Thoracic aorta (tissue), 2 donors: ENCODE measurements at places on chromosomes 7 and 10. TPM values are rescaled to one million over a fixed set of nuclear protein-coding genes. Genes with fewer than 3 reads are reported as not detected.

DNA sequence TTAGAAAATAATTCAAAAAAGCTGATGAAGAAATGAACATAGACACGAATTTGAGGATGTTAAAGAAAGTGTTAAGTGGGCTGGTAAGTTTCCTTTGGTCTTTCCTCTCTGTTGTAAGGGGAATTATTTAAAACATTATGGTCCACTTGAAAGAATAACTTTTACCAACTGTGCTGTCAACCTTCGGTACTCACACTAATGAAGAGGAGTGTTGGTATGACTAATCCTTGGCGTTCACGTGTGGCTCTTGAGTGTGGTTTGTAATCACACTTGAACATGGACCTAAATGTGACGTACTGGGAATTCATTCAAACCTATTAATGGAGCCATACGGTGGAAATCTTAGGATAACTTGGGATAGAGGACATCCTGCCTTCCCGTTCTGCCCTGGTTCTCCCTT, 41.3 kb downstream of the TBXAS1 start:
- no peak overlapping the region for H3K27ac ChIP-seq
- no peak for DNase-seq
- no peaks in the 10 kb centered on the region for H3K27me3 ChIP-seq
- no peak overlapping the region for H3K4me3 ChIP-seq
- H3K36me3 ChIP-seq = no peaks in the 10 kb centered on the region
- peaks cover 31% of the 10 kb centered on the region for H3K4me1 ChIP-seq

DNA sequence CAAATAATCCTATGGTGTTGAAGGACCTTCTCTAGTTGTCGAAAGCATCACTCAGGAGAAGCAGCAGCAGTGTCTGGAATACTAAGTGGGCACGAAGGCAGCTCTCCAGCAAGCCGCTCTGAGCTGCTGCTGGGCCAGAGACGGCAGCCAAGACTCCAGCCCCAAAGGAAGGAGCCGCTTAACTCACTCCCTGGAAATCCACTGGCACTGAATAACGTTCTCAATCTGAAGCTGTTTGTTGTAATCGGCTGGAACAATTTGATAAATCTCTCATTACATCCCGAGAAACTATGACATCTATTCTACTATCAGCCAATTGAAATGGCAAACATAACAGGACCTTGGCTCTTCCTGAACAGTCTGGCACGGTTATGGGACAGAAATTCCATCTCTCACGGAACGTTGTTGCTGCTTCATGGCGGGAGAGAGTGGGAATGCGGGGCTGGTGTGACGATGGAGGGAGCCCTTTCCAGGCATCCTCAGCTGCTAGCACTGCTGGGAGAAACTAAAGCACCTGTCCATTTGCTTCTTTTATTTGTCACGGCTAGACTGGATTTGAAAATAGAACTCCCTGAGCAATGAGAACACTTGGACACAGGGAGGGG, 331.5 kb upstream of the RNF32 start:
- no peak for DNase-seq
- no peak overlapping the region for H3K27ac ChIP-seq
- H3K27me3 ChIP-seq = no peaks in the 10 kb centered on the region
- no peaks in the 10 kb centered on the region for H3K4me1 ChIP-seq

DNA sequence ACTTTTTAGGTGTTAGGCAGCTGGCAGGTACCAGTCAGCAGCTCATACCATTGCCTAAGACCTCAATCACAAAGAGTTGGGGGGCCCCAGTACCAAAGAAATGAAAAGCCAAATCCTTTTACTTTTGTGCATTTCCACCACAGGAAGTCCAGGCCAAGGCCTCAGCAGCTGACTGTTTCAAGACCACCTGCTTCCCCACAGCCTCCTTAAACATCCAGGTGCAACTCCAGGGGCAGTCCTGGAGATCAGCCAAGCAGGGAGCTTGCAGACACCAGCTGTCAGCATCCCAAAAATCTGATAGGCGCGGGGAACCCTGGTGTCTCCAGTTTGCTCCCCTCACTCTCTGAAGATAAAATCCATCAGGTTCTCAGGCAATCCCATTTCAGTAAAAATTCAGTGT, 91.5 kb upstream of the EFCAB10 start:
- no peaks in the 10 kb centered on the region for H3K27me3 ChIP-seq
- no peak for DNase-seq
- no peak overlapping the region for H3K27ac ChIP-seq
- H3K4me3 ChIP-seq = no peak overlapping the region

DNA sequence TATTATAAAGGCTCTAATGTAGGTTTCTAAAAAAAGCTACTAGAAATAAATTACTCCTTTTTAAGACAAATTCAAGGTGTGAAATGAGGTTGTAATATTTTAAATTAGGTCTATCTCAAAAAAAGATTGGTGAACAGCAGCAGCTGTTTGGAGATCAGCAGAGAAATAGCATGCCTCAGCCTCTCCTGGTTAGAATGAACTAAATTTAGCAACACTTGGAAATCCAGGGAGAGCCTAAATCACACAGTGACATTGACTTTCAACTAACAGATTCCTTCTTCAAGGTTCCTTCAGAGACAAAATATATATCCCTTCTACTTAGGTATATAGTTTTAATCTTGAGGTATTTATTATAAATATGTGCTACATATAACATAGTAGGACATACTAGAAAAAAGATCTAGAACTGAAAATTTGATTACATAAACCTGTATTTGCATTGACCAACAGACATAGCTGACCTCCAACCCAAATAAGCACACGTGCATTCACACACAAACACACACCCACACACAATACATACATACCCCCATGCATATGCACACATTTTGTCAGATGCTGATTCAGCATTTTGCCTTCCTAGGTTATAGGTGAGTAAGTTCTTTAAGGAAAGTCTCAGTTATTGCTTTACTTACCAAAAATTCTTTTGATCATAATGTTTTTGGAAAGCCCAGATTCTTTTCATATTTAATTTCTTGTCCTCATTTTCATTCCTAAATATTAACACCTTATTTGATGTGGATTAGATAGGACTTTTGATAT, 47.3 kb downstream of the DGKB start:
- no peak overlapping the region for H3K27ac ChIP-seq
- no peaks in the 10 kb centered on the region for H3K27me3 ChIP-seq
- H3K36me3 ChIP-seq = no peaks in the 10 kb centered on the region

DNA sequence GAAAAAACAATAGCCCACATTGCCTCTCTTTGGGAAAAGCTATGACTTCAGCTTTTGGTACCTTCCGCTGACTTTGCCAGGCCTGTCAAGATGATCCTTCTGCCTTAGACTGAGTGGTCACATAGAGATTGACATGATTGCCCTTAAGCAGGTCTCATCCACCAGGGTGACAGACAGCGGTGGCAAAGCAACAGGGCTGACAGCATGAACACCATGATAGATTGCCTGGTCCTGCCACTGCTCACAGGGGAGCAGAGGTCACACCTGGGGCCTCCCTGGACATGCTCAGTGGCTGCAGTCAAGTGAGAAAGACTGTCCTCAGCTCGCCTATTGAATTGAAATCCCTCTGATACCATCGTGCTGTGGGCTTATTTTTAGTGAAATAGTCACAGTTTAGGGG, 1080.2 kb downstream of the KCNMA1 start:
- no peak overlapping the region for H3K27ac ChIP-seq
- peaks cover 47% of the 10 kb centered on the region for H3K4me1 ChIP-seq
- no peak overlapping the region for H3K4me3 ChIP-seq
- H3K36me3 ChIP-seq = no peaks in the 10 kb centered on the region
- no peak for DNase-seq

NUTM2A gene
- 0.81 TPM for total RNA-seq

HOXA11 gene
- total RNA-seq = 3.7 TPM
